ENCODE measurements at places on chromosomes 16 and 17.
A peak's percentile ranks its signal among the peaks of the same experiment; 100 is the strongest.

GRCh38 chr17:82565551-82565950 lies 46.0 kb downstream of the FOXK2 start:
- DNase-seq, result no peak

GRCh38 chr16:69005641-69006355 lies 99.7 kb upstream of the HAS3 start:
- no peak for DNase-seq

DNA sequence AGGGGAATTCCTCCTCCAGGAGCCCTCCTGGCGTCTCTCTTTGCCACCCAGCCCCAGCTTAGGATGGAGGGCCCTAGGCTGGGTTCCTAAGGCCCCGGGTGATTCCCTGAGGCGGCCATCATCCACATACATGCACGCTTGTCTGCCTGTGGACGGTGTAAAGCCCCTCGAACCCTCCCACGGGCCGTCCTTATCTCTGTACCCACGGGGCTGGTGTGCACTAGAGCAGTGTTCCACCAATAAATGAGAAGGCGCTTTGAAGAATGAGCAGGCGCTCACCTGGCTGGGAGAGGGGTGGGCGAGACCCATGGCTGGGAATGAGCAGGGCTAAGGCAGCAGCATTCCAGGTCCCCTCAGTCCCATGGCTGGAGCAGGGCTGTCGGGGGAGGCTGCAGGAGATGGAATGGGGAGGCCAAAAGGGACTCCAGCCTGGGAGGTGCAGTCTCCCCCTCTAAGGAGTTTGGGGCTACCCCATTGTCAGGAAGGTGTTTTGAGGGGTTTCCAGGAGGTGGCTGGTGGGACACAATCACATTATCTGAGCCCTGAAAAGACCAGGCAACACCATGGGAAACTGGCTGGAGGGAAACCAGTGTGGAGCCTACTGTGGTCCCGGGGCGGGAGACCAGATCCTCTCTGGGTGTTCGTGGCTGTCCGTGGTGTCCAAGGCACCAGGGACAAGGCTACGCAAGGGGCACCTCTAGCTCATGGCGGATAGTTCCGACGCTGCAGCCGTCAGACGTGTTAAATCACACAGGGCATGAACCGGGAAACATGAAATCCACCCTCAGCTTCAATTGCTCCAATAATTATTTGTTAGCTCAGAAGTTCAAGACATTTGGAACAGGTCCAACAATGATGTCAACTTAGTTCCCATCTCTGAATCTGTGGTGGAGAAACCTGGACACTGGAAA lies 87.5 kb upstream of the DNAH17 start:
- no peak for DNase-seq

DNA sequence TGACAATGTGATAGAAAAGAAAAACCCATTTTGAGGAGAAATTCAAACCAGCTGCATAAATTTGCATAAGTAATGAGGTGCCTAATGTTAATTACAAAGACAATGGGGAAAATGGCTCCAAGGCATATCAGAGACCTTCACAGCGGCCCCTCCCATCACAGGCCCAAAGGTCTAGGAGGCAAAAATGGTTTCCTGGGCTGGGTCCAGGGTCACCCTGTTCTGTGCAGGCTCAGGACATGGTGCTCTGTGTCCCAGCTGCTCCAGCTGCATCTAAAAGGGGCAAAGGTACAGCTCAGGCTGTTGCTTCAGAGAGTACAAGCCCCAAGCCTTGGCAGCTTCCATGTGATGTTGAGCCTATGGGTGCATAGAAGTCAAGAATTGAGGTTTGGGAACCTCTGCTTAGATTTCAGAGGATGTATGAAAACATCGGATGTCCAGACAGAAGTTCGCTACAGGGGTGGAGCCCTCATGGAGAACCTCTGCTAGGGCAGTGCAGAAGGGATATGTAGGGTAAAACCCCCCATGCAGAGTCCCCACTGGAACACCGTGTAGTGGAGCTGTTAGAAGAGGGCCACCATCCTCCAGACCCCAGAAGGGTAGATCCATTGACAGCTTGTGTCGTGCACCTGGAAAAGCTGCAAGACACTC lies 40.6 kb downstream of the IKZF3 start:
- DNase-seq, result no peak

- peak; percentile 7 for DNase-seq
Measured at GRCh38 chr16:72172105-72173034, at the start of gene PMFBP1. PMFBP1 (minus strand) TSS chr16:72172155; CDS start chr16:72171208, 947 bp downstream.

- no peak for DNase-seq
Measured at GRCh38 chr17:77546772-77547241, 406.0 kb downstream of the SEC14L1 start.

GRCh38 chr17:73506470-73507435 lies 137.5 kb downstream of the SDK2 start:
- DNase-seq, result no peak

DNA sequence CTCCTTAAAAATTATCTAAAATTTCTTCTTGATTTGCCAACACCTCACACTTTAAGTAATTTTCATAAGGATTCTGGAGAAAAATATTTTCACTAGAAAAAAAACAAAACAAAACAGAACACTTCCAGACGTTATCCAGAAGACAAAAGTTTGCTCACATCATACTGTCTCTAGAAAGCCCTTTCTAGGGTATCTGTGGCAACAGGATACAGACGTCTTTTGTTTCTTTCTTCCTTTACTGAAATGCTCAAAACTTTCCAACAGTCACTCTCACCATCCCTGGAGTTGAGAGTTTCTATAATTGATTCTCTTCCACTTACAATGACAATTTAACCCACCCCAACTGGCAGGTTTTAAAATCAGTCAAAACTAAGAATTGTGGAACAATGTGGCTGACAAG lies 2.6 kb downstream of the ZC3H7A start:
- no peak for DNase-seq

DNA sequence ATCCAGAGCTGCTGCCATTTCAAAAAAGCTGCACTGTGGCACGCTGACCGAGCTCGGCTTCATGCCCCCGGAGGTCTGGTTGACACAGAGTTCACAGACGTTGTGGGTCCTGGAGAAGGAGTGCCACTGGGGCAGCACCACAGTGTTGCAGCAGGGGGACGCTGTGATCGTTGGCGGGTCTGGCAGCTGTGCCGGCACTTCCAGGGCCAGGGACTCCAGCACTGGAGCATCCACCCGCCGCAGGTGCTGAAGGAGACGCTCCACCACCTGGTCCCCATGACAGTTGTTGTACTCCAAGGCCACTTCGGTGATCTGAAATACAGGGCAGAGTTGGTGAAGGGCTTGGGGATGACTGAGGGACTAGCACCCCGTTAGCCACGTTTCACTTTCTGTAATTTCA lies 23.5 kb downstream of the SNN start:
- DNase-seq, result no peak

- no peak for DNase-seq
Measured at GRCh38 chr16:27321013-27321915, 7.5 kb downstream of the IL4R start.

GRCh38 chr17:37121616-37122015 lies 172.9 kb downstream of the AATF start:
- DNase-seq, result no peak

GRCh38 chr16:10408824-10409381 lies 23.0 kb downstream of the ATF7IP2 start:
- DNase-seq, result no peak

- DNase-seq, result peak; percentile 53
Measured at GRCh38 chr16:57627184-57627871, 1.1 kb upstream of the ADGRG1 start.

- no peak for DNase-seq
Measured at GRCh38 chr16:80587071-80587470, 46.3 kb downstream of the DYNLRB2 start.

GRCh38 chr17:8470447-8471047 lies 34.9 kb downstream of the NDEL1 start:
- no peak for DNase-seq

DNA sequence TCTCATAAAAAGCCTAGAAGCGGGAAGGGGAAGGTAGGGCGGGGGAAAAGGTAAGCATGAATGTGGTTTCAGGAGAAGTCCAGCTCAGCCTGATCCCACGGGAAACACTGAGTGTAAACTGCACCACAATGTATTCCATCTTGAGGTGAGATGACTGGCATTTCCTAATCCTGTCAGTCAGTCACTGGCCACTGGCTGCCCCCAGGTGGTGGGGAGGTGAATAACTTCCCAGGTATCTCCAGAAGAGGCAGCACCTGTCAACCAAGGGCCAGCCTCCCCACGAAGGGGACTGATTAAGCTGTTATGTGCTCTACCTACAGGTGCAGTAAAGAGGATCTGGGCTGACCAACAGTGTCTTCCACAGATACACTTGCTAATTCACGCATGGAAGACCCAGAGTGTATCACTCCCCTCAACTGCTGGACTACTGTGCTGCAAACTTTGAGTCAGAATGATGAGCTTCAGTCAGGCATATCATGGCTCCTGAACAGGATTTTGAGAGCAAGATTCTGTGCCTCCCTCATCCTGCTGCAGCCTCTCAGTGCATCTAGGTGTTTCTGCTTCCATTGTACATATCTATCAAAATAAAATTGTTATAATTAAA lies 108.5 kb upstream of the CCL2 start:
- no peak for DNase-seq

DNA sequence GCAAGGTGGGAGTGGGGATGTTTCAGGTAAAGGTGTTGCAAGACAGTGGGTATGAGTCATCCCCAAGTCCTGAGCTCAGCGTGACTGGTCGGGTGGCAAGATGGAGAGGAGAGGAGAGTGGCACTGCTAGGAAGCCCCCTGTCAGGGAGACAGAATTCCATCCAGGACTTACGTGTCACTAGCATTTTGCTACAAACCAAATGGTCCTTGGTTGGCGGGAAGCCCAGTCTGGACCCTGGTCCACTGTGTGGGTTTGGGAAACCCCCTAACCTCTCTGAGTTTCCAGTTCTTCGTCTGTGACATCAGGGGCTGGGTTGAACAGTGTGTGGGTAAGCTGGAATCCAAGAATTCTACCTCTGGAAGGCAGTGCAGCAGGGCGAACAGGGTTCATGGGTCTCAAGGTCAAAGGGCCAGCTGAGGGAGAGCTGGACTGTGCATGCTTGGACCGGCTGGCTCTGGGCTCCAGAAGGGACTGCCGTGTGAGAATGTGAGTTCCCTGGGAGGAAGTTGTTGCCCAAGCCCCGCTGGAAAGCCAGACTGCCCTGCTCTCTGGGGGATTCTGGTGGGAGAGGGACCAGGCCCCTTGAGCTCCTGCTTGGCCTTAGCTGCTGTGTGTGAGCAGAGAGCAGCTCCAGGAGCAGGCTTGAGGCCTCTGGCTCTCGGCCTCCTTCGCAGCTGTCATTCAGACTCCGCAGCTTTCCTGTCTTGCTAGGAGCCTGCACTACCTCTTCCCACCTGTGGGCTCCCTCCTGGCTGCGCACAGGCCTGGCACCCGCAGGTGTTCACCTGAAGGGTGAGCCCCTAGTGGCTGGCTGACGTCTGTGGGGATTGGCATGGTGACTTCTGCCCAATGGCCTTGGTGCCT lies 84.6 kb downstream of the NT5M start:
- no peak for DNase-seq

GRCh38 chr16:67240506-67240905 lies 6.8 kb downstream of the FHOD1 start:
- no peak for DNase-seq

- no peak for DNase-seq
Measured at GRCh38 chr17:33112763-33113162, 121.1 kb downstream of the SPACA3 start.

DNA sequence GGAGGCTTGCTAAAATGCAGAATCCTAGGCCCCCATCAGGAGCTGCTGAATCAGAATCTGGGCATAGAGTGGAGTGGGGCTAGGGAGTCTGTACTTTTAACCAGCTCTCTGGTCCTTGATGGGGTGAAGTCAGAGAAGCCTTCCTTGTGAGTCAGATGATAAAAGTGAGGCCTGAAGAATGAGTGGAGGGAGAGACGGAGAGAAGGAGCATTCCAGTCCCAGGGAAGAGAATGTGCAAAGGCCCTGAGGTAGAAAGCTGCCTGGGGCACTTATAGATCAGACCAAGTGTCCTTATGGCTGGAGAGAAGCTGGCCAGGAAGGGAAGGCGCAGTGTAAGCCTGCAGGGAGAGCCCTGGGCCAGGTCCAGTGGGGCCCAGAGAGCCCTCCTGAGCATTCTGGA lies 235.1 kb upstream of the NLRP1 start:
- no peak for DNase-seq

GRCh38 chr17:27049104-27049784 lies 244.7 kb upstream of the WSB1 start:
- DNase-seq, result no peak

GRCh38 chr16:2095918-2096582 lies 39.6 kb downstream of the PKD1 start:
- DNase-seq, result no peak

DNA sequence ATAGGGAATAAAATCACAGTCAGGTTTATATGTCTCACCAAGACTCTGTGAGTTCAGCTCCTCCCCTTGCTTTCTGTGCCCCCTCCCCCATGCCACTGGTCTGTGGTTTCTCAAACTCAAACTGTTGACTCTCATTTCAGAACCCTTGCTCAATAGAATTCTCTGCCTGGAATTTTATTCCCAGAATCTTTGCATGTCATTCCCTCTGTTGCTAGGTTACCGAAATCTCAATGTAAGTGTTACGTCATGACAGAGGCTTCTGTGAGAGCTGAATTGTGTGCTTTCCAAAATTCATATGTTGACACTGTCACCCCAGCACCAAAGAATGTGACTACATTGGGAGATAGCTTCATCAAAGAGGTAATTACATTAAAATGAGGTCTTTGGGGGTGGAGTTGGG lies 1938.8 kb downstream of the TP53TG3F start:
- DNase-seq, result no peak

DNA sequence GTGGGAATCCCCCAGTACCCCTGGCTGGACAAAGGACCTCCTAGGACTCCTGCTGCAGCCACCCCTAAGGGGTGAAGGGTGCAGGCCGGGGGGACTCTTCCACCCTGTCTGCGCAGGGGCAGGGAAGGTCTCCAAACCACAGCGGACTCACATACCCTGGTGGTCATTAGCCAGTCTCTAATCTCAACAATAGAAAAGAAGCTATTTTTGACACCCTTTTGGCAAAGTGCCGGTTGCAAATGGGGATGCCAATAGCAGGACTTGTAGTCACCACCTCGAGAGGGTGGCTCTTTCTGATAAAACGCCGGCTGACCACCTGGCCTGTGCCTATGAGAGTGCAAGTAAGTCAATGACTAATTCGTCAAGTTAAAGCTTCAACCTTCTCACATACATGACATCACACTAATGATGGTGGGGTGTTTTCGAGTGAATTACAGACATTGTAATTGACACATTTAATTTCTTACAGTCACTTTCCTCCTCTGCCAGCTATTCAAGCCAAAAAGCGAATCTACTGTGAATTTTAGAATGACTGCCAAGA lies 23.1 kb upstream of the DNAH17 start:
- DNase-seq, result no peak

GRCh38 chr16:88504489-88505404 lies 51.7 kb downstream of the ZFPM1 start:
- DNase-seq, result no peak
